Endodermal cell (in vitro differentiated cells): ENCODE measurements at places on chromosomes 12 and 14.

DNA sequence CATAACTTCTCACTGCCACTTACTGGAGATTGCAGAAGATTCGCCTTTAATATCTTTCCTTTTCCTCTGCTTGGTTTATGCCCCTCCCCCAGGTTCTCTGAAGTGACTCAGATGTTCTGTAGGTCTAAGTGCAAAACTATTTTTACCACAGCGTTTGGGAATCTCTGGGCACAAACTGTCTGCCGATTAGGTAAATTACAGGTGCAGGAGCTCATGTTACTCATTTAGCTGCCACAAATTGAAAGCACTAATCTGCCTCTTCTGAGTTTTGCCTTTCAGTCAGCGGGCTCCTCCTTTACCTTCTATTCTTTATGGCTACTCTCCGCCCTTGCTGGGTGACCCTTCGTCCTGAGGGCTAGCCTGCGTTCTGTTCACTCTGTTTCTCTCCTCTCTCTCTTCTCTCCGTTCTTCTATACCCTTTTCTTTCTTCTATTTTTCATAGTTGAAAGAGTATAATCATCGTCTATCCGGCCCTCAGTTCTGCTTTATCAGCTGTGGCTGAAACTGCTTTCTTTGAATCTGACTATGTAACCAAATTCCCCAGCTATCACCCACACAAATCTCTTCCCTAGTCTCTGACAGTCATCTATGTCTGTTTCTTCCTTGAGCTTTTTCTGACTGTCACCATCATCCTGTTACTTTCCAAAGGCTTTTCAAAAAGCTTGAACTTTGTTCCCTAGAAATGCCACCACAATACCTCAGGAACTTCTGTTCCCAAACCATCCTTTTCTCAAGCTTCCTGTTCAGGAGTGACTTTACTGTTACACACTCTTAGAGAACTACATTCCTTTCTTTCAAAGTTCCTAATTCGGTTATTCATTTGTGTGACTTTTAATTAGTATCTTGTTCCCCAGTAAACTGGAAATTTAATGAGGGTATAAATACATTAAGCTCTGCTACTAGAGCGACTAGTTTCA is 4.3 kb upstream of the MYF6 start:
- H3K27me3 ChIP-seq = peaks cover 26% of the 10 kb centered on the region
- H3K4me3 ChIP-seq = no peak overlapping the region
- H3K36me3 ChIP-seq = no peaks in the 10 kb centered on the region
- peaks cover 7% of the 10 kb centered on the region for H3K4me1 ChIP-seq

DNA sequence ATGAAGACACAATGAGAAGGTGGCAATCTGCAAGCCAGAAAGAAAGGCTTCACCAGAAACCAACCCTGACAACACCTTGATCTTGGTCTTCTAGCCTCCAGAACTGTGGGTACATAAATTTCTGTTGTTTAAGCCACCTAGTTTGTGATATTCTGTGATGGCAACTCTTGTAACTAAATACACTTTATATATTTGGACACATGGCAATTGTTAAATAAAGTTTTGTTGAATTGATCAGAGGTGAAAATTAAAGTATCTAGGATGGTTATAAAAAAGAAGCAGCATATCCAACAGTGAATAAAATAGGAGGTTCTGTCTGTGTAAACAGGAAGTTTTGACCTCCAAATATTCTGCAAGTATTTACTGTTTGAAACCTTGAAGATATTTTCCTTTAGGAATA is 516.3 kb downstream of the SOX5 start:
- no peak overlapping the region for H3K4me3 ChIP-seq
- H3K4me1 ChIP-seq = no peaks in the 10 kb centered on the region
- no peaks in the 10 kb centered on the region for H3K36me3 ChIP-seq
- DNase-seq = no peak

DNA sequence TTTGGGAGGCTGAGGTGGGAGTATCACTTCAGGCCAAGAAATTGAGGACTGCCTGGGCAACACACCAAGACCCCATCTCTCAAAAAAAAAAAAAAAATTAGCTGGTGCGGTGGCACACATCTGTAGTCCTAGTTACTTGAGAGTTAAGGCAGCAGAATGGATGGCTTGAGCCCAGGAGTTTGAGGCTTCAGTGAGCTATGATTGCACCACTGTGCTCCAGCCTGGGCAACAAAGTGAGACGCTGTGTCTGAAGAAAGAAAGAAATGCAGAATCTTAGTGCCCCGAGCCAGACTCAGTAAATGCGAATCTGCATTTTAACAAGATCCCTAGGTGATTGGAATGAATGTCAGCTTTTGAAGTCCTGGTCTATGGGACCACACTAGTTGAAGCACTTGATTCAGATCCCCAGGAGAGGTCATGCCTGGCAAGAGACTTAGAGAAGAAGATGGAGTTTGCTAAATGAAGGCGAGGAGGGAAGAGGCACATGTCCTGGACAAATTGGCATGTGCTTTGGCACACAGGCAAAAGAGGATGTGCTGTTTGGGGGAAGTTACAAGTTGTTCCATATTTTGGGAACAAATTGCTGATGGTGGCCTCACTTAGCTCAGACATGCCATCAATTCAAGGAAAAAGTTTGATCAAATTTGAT is 56.6 kb downstream of the DRAM1 start:
- no peak overlapping the region for H3K4me3 ChIP-seq
- no peaks in the 10 kb centered on the region for H3K27me3 ChIP-seq
- no peaks in the 10 kb centered on the region for H3K36me3 ChIP-seq

DNA sequence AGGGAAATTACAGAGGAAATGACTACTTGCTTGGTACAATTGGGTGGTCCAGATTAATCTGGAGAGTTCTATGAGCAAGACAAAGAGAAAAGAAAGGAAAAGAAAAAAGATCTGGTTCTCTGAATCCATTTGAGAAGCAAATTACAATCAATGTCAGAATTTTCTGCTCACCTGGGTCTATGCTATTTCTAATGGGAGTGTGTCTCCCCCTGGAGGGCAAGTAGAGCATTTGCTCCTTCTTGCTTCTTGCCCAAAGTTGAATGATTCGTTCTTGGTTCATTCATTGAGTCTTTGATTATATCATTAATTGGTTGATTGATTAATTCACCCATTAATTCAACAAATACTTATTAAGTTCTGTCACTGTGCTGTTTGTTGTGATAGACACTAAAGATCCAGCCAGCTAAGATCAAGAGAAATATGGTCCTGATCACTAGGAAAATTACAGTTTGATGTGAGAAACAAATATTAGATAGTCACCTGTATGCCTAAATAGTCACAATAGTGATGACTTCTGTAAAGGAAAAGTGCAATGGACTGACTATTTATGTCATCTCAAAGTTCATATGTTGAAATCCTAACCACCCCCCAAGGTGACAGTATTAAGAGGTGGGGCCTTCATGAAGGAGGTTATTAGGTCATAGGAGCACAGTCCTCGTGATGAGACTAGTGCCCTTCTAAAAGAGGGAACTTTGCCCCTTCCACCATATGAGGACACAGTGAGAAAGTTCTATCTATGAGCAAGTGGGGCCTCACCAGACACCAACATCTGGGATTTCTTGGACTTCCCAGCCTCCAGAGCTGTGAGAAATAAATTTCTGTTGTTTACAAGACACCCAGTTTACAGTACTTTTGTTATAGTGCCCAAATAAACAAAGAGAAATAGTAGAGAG is 8.0 kb upstream of the ASB8 start:
- no peaks in the 10 kb centered on the region for H3K4me1 ChIP-seq
- peak; percentile 78 for DNase-seq

- no peaks in the 10 kb centered on the region for H3K27me3 ChIP-seq
- H3K36me3 ChIP-seq = no peaks in the 10 kb centered on the region
- H3K4me1 ChIP-seq = no peaks in the 10 kb centered on the region
- no peak overlapping the region for H3K4me3 ChIP-seq
- no peak for DNase-seq
Observed at GRCh38 chr14:28744126-28744525, 22.5 kb upstream of the FOXG1 start.

GRCh38 chr12:63457428-63457827 is 210.9 kb downstream of the DPY19L2 start:
- peaks cover 5% of the 10 kb centered on the region for H3K4me1 ChIP-seq
- no peak overlapping the region for H3K4me3 ChIP-seq
- H3K36me3 ChIP-seq = no peaks in the 10 kb centered on the region
- DNase-seq = no peak

- H3K4me1 ChIP-seq = no peaks in the 10 kb centered on the region
- no peaks in the 10 kb centered on the region for H3K36me3 ChIP-seq
- no peak for DNase-seq
- peaks cover 6% of the 10 kb centered on the region for H3K27me3 ChIP-seq
Observed at GRCh38 chr12:67243260-67243659, 25.9 kb upstream of the CAND1 start.

DNA sequence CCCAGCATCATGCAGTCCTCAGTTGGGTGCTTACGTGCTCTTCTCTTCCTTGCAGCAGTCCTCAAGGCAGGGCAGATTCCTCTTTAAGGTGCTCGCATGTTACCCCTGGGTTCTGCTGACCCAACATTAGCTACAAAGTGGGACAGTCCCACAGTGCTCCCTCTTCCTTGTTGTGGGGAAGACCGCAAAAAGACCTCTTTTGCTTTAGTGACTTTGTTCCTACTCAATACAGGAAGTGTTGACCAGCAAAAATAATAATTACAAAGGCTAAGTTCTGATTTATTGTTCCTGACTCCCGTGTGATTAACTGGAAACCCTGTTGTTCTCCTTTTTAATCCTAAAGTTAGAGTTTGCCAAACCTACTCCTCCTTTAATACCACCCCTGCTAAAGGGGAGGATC is 13.7 kb downstream of the PIGH start:
- peaks cover 39% of the 10 kb centered on the region for H3K36me3 ChIP-seq
- DNase-seq = no peak
- no peaks in the 10 kb centered on the region for H3K27me3 ChIP-seq
- no peak overlapping the region for H3K4me3 ChIP-seq
- no peaks in the 10 kb centered on the region for H3K4me1 ChIP-seq

- H3K4me1 ChIP-seq = peaks cover 2% of the 10 kb centered on the region
- H3K27ac ChIP-seq = no peak overlapping the region
- no peak for DNase-seq
- no peaks in the 10 kb centered on the region for H3K36me3 ChIP-seq
- H3K4me3 ChIP-seq = no peak overlapping the region
- H3K27me3 ChIP-seq = no peaks in the 10 kb centered on the region
Observed at GRCh38 chr12:104377514-104377812, 73.9 kb downstream of the EID3 start.

DNA sequence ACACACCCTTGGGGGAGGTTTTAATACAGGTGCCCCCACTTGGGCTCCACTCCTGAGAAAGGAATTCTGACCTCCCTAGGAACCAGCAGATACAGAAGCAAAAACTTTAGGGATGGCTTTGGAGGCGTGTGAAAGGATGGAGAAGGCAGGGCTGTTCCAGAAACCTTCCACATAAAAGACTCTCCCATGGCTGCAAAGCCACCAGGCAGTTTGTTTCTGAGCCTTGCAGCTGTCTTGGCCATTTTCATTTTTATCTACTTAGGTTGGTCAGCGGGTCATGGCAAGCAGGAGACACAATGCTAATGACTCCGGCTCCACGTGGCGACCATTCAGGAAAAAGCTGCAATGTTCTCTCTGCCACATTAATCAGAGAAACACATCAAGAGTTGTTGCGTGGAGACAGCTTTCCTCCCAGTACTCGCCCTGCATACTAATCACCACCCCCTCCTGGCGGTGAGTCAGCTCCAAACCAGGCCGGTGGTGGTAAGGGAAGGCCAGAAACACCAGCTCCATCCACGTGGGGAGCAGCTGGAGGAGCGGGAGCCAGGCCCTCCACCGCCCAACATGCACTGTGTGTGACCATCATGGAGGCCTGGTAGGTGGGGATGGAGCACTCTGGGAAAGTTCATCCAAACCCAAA is 30.9 kb upstream of the IRF2BPL start:
- no peaks in the 10 kb centered on the region for H3K4me1 ChIP-seq
- no peaks in the 10 kb centered on the region for H3K27me3 ChIP-seq
- DNase-seq = peak; percentile 92
- no peak overlapping the region for H3K4me3 ChIP-seq
- peak overlapping the region; percentile 79 for H3K27ac ChIP-seq

GRCh38 chr14:64574371-64575107 is 24.8 kb downstream of the PPP1R36 start:
- no peak for DNase-seq
- no peaks in the 10 kb centered on the region for H3K36me3 ChIP-seq

DNA sequence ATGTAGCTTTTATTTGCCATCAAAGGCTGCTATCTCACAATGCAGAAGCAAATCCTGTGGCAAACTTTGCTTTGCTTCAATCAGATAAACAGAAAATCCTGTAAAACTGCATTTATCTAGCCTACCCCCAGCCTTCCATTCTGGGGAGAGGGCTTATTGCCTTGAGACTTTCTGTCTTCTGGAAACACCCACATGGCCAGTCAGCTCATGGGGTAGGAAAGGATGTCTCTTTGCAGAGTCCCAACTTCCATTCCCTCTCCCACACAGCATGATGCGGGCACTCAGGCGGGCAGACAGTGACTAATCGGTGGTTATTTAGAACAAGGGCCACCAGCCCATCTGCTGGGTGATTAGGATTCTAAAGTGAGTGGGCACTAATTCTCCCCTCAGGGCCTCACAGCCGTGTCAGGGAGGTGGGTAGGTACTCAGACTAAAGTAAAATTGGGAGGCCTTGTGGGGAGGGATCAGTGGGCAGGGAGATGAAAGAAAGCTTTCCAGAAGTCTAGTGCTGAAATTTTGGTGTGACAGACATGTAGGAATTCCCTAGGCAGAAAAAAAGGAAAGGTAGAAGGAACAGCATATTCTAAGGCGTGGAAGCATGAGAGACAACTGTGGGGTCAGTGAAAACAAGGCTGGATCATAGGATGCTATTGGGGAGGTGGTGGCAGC is 720.5 kb downstream of the VRK1 start:
- H3K36me3 ChIP-seq = no peaks in the 10 kb centered on the region
- H3K27me3 ChIP-seq = no peaks in the 10 kb centered on the region
- no peak for DNase-seq
- no peaks in the 10 kb centered on the region for H3K4me1 ChIP-seq

GRCh38 chr12:65949971-65950370 is 125.7 kb downstream of the HMGA2 start:
- peaks cover 11% of the 10 kb centered on the region for H3K4me1 ChIP-seq
- H3K27me3 ChIP-seq = no peaks in the 10 kb centered on the region
- no peak for DNase-seq

DNA sequence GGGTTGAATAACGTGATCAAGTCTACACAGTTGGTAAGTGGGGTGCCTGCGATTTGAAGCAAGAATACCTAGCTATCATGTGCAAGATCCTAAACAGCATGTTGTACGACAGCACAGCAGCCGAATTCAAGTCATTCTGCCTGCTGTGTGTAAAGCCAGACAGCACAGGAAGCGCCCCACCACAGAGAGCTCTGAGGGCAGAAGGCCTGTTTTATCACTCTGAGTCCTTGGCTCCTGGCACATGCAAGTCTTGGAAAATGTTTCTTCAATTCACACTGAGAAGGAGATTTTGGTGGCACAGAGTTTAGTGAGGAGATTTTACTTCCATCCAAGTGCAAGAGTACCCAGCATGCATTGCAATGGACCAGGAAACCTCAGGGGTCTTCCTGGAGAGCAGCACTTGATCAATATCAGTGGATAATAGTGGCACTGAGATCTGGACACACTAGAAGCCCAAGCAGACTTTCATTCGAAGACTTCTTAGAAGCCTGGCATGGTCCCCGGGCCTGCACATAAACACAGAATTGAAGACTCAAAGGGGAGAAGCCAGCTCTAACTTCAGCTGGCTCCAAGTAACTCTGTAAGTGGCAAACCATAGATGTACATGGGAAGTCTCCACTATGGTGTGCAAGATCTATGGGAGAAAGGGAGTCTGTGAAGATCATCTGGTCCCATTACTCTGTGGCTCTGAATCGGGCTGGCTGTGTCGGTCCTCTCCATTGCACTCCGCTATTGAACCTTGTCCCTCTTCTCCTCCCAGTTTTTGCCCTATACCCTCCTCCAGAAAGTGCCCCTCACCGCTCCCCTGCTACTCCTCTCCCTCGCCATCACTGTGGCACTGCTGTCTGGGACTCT is 1.5 kb upstream of the KRT1 start:
- H3K4me1 ChIP-seq = no peaks in the 10 kb centered on the region
- H3K27ac ChIP-seq = no peak overlapping the region
- no peak overlapping the region for H3K4me3 ChIP-seq
- peaks cover 63% of the 10 kb centered on the region for H3K27me3 ChIP-seq
- no peaks in the 10 kb centered on the region for H3K36me3 ChIP-seq
- no peak for DNase-seq
